NCI-H187 (cell line): ENCODE measurements at places on chromosomes 4 and X.

GRCh38 chrX:37912777-37913176 lies 65.4 kb upstream of the DYNLT3 start:
- no peak for DNase-seq

DNA sequence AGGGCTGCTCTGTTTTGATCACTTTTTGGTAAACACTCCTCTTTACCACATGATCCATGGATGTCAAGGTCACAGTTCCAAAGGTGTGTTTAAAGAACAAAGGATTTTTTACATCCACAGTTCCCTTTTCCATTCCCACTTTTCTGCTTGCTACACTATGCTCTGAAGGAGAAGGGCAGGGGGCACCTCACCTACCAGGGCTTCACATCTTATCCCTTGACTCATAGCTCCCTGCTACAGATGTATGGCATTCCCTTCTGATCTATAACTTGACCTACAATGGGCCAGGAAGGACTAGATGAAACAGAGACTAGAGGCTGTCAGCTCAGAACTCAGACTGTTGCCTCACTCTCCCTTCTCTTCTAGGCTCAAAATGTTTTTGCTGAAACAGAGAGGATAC lies 233.1 kb upstream of the RPS6KA3 start:
- DNase-seq, result no peak

DNA sequence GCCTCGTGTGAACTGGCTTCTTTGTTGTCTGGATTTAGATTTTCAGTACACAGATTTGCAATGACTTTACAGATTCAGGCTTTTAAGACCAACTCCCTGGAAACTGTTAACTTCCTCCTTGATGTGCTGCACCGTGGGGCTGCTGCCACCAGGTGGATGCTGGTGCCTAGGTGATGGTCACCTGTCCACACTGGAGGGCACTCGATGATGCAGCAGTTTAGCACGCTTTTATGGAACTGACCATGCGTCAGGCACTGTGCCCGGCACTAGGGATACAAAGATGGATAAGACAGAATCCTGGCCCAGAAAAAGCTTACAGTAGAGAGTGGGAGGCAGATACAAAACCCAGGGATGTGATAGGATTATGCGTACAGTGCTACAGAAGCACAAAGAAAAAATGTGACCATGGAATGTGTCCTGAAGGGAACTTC lies 180.7 kb downstream of the CEP135 start:
- no peak for DNase-seq

GRCh38 chr4:80956421-80956820 lies 74.1 kb upstream of the BMP3 start:
- DNase-seq, result no peak

GRCh38 chr4:184235526-184235925 lies 17.9 kb upstream of the ENPP6 start:
- no peak for DNase-seq

DNA sequence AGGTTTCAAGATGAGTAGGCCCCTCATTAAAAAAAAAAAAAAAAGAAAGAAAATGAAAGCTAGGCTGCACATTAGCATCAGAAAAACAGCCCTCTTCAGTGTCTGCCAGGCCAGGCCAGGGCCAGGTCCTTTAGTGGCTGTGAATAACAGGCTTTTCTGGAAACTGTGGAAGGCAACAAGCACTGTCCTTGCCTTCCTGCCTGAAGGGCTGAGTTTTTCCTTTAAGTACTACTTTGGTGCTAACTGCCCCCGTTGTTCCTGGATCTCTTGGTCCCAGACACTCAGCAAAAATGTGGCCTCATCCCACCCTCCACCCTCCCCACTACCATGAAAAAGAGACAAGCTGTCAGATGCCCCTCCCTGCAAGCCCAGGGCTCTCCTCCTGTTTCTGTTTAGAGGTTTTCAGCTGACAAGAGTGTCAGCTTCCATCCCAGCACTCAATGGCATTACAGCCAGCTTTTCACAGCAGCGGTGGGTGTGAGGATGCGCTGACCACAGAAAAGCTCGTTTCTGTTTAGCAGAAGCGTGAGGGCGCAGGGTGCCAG lies 174.2 kb downstream of the NHS start:
- peak; percentile 22 for DNase-seq

GRCh38 chr4:116361790-116362189 lies 723.6 kb downstream of the TRAM1L1 start:
- no peak for DNase-seq

- DNase-seq, result no peak
Measured at GRCh38 chrX:15507005-15507404, 6.4 kb downstream of the BMX start.

GRCh38 chr4:141905751-141906150 lies 269.4 kb downstream of the IL15 start:
- DNase-seq, result no peak

- DNase-seq, result no peak
Measured at GRCh38 chrX:118565853-118566252, 70.2 kb downstream of the DOCK11 start.

- no peak for DNase-seq
Measured at GRCh38 chr4:87388901-87389300, 2.1 kb downstream of the HSD17B11 start.

DNA sequence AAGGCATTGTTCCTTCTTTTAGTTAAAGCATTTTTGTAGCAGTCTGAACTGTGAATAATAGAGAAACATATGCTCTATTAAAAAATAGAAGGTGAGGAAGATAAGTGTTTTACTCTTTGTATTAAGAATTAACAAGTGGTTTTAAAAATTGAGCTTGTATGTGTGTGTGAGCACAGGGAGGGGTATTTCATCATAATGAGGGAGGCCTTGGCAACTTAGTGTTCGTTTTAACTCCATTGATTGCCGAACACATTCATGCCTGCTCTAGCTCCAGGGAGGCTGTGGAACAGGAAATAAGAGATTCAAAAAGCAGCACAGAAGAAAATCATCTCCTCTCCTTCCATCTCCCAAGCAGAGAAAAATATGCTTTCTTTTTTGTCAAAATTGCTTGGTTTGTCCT lies 14.8 kb downstream of the SHROOM3 start:
- DNase-seq, result no peak

DNA sequence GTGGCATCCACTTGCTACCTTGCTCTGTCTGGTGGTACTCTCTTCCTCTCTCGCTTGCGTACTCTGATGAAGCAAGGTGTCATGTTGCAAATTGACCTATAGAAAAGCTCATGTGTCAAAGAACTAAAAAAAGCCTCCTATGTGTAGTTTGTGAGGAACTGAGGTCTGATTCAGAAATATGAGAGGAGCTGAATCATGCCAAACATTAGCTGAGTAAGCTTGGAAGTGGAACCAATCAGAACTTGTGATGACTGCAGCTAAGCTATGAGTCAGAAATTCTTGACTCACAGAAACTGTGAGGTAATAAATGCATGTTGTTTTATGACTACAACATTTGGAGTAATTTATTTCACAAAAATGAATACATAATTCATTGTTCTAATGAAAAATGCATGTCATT lies 2138.8 kb downstream of the PCDH7 start:
- no peak for DNase-seq

DNA sequence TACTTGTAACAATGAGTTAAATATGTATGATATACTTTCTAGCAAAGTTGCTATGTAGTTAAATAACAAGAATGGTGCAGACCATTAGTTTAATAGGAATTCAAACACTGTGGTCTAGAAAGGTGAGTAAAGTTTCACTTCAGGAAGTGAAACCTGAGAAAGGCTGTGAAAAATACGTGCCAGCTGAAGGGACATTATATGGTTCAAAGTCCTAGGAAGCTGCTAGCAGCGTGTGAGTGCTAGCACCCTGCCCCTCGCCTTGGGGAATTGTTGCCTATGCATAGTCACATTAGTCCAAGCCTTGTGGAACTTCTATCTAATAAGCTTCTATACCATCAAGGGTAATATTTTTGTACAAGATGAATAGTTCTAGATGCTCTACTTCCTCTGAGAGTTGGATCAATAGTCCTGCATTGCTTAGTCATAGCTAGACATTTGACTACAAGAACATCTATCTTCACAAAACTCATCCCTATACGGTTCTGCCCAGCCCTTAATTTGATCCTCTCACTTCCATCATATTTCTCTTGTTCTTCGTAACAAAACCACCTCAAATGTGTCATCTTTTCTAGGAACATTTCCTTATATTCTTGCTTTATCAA lies 45.8 kb upstream of the ARSJ start:
- no peak for DNase-seq

DNA sequence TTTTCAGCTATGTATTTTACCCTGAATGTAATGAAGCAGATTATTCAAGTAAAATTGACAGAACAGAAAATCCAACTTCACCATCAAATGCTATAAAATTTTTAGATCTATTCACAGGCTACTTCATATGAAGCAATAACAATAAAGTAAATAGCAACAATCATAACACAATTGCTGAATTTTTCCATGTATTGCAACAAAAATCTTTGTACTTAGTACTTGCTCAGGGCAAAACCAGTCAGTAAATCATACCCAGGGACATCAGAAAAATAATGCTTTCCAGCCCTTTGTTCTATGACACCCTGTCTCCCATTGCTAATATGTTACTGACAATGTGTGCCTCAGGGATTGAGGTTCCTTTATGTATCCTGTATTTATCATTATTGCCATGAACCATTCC lies 15.5 kb downstream of the TNIP3 start:
- no peak for DNase-seq

GRCh38 chr4:13905543-13905942 lies 278.0 kb upstream of the BOD1L1 start:
- DNase-seq, result no peak

- DNase-seq, result no peak
Measured at GRCh38 chr4:91961504-91961903, 342.3 kb upstream of the GRID2 start.

GRCh38 chr4:158801066-158801465 lies 32.2 kb downstream of the FNIP2 start:
- DNase-seq, result no peak

DNA sequence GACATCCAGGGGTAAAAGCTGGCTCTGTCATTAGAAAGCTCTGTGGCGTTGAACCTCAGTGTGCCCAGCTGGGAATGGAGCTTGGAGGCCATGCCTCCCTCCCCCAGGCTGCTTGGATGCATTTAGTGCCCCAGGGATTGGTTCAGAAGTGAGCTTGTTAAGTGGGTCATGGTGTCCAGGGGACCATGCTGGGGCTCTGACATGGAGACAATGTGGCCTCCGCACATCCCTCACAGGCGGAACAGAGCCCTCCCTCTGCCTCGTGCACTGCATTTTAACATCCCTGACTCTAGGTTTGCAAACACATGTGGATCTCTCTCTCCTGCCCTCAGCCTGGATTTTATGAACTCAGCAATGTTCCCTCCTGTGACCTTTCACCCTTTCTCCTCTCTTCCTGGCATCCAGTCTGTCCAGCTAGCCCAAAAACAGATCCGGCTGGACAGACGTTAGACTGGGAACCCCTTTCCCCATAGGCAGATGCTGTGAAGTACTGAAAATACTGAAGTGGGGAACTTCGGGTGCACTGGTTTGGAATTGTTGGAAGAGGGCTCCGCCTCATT lies 81.5 kb downstream of the SORCS2 start:
- no peak for DNase-seq

DNA sequence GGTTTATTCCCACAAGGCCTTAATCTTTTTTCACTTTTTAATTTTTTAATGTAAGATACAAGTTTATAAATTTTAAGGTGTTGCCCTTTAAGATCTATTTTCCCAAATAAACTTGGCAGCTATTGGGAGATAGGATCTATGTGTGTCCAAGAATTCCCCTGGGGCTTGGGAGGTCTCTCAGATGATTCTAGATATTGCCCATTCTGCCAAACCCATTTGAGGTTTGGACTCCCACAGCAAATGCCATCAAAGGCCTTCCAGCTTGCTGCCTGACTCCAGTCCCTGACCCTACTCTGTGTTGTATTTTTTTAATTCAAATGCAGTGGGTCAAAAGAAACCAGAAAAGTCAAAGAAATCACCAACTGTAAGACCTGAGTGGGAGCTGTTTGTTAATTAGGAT lies 120.0 kb upstream of the CHRDL1 start:
- DNase-seq, result no peak

GRCh38 chr4:9764155-9764696 lies 17.2 kb upstream of the DRD5 start:
- no peak for DNase-seq

- DNase-seq, result no peak
Measured at GRCh38 chr4:72468904-72469502, 100.0 kb downstream of the ADAMTS3 start.

GRCh38 chr4:65007841-65008439 lies 598.7 kb upstream of the TECRL start:
- no peak for DNase-seq

DNA sequence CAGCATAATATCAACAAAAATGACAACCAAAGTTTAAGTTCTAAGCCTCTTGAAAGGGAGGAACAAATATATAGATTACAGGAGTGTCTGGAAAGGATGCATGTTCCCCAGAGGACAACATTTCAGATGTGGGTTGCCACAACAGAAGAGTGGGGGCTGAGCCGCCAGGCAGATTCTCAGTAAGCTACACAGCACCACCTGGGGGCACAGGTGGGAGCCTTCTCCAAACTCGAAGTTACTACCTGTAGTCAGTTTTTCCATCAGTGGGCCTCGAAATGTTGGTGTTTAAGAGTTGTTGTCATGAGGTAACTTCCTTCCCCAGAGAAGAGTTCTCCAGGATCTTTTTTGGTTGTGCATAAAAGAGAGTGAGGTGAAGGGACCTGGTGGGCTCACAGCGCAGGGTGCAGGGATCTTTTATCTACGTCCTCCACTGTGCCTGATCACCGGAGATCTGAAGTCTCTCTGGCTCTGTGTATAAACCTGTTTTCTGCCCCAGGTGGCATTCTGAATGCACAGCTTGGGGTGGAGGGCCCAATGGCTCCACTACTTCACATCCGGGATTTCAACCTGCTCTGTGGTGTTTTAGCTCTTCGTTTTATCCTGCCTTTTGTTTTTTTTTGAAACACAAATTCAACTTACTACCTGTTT lies 58.4 kb upstream of the STS start:
- DNase-seq, result no peak

DNA sequence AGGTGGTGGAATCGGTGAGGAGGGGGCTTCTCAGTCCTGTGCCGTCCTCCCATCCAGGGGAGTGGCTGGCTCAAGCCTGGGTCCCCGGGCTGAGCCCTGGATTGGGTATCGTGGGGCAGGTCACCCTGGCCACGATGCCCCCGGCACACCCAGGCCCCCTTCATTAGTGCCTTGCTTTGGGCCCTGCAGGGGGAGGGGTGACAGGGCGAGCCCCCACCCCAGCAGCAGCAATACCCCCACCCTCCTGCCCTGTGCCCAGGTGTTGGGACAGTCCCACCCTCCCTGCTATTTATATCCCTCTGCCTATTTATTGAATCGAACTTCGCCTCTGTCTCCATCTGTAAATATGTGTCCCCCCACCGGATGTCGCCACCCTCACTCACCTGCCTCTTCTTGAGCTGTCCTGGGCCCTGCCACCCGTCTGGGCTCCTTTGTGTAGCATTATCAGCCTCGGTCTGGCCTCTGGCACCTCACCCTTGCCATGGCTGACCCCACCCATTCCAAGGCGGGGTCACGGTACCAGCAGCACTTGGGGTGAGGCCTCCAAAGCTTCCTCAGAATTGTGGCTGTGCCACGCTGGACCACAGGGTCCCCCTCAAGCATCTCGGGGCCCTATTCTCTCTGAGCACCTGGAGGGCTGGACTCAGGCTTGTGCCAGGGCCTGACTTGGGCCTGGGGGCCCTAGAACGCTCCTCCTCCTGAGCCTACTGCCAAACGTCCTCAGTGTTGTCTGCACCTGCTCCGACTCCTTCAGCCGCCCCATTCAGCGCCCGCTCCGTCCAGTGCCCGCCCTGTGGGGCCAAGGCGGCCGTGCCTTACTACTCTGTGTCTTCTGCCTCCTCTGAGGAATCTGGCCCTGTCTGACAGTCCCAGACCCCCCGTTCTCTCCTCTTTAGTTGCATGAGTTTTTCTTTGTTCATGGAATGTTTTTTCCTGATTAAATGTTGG lies 6.1 kb downstream of the LAGE3 start:
- no peak for DNase-seq

- no peak for DNase-seq
Measured at GRCh38 chr4:24002330-24002966, 112.6 kb upstream of the PPARGC1A start.

- no peak for DNase-seq
Measured at GRCh38 chr4:123133397-123134050, 211.1 kb upstream of the NUDT6 start.
